ENCODE measurements at places on chromosomes 5 and 9.

GRCh38 chr5:149735066-149735465 is 5.0 kb downstream of the PPARGC1B start:
- no peak for DNase-seq

GRCh38 chr9:99287641-99288040 is 65.6 kb downstream of the SEC61B start:
- no peak for DNase-seq

DNA sequence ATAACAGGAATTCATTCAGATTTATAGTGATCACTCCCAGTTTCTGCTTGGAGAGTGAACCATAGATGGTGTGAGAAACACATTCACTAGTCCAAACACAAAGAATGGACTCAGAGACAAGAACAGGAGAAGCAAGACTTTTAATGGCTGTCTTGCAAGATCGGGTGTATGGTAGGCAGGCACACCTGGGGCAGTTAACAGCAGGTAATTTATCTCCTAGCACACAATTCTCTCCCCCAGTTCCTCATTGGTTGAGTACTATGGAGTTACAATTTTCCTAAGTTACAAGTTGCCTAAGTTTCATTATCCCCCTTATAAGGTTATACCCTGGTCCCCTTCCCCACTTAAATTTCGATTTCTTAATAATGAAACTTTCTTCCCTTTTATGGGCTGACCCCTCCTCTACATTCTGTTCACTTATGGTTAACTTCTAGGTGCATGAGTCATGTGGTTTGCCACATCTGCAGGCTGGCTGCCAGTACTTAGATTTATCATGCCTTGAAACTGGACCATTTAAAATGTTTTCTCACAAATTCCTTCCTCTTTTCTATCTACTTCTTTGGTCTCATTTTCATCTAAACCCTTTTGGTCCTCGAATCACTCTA is 623.3 kb downstream of the HINT1 start:
- no peak for DNase-seq

DNA sequence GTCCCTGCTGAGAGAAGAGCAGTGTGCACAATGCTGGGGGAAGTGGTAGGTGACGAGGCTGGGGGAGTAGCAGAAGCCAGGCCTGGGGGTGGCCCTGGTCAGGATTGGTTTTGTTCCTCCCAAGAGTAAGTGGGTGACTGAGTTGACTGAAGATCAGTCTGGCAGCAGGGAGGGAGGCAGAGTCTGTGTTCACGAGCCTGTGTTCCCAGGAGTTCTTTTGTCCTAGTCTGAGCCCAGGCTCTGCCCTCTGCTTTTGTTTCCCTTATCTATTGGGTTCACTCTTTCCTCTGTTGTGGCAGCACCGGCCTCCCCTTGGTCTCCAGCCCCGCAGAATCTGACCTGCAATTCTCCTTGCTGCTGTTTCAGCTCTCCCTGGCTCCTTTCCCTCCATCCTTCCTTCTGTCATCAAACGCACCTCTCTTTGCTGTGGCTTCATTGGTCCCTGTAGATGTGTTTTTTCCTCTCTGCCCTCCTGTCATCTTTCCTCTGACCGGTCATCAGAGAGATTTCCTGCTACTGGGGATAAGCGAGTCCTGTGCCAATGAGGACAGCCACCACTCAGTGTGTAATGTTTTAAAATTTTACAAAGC is 607.4 kb downstream of the KIF4B start:
- DNase-seq, result no peak

GRCh38 chr9:124349675-124350493 is 65.4 kb downstream of the PSMB7 start:
- no peak for DNase-seq

DNA sequence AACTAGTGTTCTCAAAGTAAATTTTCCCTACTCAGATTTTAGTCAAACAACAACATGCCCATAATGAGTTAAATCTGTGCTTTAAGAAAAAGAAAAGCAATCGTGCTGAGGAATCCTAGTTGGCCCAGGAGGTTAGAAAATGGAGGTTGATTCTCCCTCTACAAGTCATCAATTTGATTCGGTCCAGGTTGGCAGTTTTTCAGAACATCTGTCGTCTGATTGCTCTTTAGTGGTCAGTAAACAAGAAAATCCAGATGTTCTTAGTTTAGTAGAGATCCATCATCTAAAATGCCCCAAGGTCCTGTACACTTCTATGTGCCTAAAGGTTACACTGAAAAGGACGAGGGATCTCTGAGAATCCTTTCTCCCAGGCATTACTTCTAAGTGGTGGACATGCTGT is 659.2 kb downstream of the MTRR start:
- DNase-seq, result no peak

- DNase-seq, result no peak
Measured at GRCh38 chr5:178785999-178786398, 55.5 kb upstream of the ZNF354A start.

DNA sequence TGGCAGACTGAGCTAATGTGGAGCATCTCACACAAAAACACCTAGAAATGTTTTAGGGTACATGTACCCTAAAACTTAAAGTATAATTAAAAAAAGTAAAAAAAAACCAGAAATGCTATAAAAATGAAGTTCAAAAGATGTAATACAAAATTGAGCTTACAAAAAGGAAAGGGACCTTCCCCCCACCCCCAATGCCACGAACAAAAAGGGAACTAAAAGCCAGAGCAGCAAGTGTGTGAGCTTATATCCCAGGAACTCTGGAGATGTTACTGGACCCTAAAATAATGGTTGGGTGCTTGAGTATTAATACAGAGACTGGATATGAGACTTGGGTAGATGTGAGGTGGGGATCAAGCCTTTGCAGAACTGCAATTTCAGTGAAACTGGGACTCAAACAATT is 11.0 kb downstream of the SPATA9 start:
- DNase-seq, result no peak

- DNase-seq, result no peak
Measured at GRCh38 chr9:98742325-98743280, 33.9 kb upstream of the GABBR2 start.

- no peak for DNase-seq
Measured at GRCh38 chr5:157290156-157290980, 24.4 kb downstream of the CYFIP2 start.

DNA sequence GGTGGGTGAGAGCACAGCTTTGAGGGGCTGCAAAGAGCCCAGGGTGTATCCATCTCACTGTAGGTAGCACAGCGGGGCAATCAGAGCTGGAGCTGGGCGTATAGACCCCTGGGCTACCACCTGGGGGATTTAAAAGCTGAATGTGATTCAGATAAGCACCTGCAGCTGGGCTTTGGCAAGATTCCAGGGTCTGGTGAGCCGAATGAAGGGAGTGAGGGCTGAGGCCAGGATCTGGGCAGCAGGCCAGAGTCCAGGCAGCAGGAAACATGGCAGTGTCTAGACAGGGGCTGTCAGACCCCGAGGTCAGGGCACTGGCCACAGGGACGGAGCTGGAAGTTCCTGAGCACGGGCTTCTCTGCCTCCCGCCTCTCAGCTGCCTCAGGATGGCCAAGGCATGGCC is 8.7 kb downstream of the ASS1 start:
- no peak for DNase-seq

- DNase-seq, result no peak
Measured at GRCh38 chr5:175681968-175682340, 24.1 kb downstream of the HRH2 start.

GRCh38 chr5:157670662-157671591 is at the start of gene C5orf52:
Gene C5orf52 (plus strand): TSS chr5:157671533. CDS start chr5:157671615, 82 bp downstream.
- DNase-seq, result no peak

GRCh38 chr9:89374176-89374575 is 55.9 kb downstream of the SECISBP2 start:
- no peak for DNase-seq

DNA sequence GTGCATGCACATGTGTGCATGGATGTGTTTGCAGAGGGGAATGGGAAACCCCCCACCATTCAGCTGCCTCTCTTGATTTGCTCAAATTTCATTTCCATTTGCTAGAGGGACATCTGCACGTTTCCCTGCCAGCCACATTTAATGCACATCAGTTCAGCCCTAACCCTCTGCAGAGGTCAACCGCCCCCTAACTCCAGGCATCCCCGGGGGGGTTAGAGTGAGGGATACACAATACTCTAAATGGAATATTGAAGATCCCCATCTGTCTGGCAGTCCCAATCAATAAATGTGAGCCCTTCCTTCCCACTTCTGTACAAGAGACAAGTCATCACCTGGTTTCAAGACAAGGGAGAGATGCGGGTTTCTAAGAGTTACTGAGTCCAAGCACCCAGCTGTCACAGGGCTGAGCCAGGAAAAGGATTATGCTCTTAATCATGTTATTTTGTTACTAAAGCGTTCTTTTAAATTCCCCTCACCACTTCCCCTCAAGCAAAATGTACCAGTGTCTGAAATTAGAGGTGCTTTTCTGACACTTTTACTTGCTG is 134.1 kb downstream of the SEMA6A start:
- DNase-seq, result no peak

DNA sequence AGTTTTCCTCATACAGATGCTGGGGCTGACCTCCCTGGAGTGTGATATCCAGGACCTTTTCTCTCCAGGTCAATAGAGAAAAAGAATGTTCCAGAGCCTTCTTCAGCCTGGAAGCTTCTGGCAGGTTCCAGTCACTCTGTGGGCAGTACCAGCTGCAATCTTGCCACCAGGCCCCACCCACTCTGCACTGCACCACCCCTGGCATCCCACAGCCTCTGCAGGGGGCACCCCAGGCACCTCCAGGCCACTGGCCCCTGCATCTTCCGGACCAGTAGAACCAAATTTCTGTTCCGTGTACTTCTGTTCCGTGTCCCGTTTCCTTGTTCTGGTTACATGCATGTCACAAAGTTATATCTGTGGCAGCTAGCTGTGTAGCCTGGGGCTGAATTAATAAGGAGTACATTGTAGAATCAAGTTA is 83.3 kb upstream of the ZBTB43 start:
- DNase-seq, result no peak

DNA sequence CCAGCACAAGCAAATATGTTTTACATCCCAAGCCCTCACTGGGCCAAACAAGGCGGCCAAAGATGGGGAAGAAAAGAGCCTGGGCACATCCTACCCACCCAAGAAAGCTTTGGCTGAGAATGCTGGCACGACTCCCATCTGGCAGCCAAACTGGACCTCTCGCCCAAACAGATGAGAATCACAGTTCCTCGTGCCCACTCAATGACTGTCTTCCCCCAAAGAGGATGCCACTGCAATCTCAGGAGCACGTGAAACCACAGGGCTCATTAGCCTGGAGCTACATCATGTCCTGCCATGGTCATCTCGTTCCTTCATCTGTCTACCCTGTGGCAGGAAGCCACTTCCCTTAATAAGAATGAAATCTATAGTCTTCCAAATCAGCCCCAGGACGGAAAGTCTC is 536.8 kb downstream of the BNC2 start:
- DNase-seq, result no peak

DNA sequence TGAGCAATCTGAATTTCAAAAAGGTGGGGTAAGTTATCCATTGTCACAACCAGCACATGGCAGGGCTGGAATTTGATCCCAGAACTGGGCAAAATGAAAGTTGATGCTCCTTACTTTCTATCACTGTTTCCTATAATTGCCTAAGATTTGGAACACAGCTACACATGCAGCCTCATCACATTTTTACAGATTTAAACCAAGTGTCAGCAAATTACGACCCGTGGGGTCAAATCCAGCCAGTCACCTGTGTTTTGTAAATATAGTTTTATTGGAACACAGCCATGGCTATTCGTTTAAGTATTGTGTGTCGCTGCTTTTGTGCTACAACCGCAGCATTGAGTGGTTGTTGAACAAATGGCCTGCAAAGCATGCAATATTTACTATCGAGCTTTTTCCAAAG is 94.3 kb downstream of the SREK1 start:
- DNase-seq, result no peak

DNA sequence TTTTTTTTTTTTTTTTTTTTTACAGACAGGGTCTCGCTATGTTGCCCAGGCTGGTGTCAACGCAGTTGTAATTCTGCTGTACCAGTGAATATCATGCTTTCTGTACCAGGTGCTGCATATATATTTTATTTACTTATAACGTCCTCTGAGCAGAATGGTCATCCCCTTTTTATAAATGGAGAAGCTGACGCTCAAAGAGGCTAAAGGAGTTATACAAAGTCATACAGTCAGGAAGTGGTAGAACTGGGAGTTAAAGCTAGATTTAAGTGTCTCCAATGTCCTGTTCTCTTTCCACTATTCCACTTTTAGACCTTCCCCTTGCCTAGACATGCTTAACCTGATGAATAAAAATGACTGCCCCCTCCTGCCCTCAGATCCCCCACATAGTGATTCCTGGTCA is 1.2 kb upstream of the SIL1 start:
- no peak for DNase-seq

GRCh38 chr9:101711330-101711941 is 27.0 kb downstream of the GRIN3A start:
- no peak for DNase-seq

GRCh38 chr9:86093788-86094555 is 5.4 kb downstream of the GOLM1 start:
- no peak for DNase-seq

- no peak for DNase-seq
Measured at GRCh38 chr9:27182421-27182820, 73.4 kb downstream of the TEK start.

- DNase-seq, result no peak
Measured at GRCh38 chr5:127410959-127411358, 106.5 kb upstream of the PRRC1 start.

DNA sequence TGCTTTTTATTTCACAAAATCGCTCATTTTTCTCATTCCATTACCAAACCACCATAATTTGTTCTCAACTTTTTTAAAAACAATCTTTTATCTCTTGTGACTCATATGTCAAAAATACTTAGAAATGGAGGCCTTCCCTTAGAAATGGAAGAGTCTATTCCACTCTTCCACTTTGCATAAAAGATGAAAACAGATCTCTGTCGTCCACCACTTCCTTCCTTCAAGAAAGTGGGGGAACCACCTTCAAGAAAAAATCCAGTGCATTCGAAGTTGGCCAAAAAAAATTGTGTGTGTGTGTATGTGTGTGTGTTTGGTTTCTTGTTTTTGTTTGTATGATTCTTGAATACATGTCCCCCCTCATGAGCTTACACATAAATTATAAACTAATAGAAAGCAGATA is 628.8 kb upstream of the DMAC1 start:
- DNase-seq, result no peak

DNA sequence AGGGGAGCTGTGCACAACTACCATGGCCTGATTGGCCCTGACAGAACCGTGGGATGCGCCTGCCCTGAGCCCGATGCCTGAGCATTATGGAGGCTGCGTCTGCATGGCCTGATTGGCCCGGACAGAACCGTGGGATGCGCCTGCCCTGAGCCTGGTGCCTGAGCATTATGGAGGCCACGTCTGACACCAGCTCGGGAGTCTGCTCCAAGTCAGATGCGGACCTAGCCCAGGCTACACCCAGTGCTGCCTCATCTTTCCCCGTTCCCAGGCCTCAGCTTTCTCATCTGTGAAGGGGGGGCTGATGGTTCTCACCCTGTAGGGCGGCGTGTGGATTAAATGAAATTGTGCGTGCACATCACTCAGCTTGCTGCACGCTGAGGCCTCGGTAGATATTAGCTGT is 7.3 kb downstream of the CEP72 start:
- DNase-seq, result no peak

- DNase-seq, result no peak
Measured at GRCh38 chr9:28073270-28073669, 500.0 kb upstream of the C9orf72 start.
